Stimulated activated CD4-positive, alpha-beta T cell treated with anti-CD3 and anti-CD28 coated beads, Interleukin-15, amount 100 ng/mL, for 24 hours (primary cell): ENCODE measurements at places on chromosomes 6 and 20.

DNA sequence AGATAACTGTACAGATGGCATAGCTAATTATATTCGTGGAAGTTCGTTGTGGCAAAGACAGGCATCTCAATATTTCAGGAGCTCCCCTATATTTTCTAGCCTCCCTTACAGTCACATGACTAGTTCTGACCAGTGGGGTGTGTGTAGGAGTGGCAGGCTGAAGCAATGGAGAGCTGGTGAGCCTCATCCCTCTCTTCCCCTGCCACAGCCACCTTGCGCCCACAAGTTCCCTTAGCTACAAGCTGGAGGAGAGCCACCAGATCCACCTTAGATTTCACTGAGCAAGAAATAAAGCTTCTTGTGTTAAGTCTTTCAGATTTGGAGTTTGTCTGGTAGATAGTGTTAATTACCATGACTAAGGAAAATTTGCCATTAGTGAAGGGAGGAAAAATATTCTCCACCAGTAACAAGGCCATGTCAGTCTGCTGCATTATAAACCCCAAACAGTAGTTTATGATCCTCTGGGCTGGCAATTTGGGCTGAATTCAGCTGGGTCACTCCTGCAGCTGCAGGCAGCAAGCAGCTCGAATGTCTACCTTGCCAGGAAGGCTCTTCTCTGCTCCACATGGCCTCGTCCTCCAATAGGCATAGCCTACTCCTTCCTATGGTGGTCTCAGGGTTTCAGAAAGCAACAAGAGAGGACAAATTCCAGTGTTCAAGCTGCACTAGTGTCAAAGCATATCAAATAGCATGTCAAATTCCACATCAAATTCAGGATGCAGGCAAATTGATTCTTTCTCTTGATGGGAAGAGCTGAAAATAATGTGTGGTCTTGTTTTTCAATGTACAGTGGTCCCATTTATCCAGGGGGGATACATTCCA is 7.4 kb upstream of the RBCK1 start:
- no peak for DNase-seq

GRCh38 chr20:55500130-55500529 is 505.2 kb downstream of the CBLN4 start:
- DNase-seq: no peak

- no peak for DNase-seq
These were observed 117.9 kb downstream of the ISM1 start for GRCh38 chr20:13338999-13339411.

- DNase-seq: peak; percentile 35
These were observed 9.0 kb downstream of the UQCC2 start for GRCh38 chr6:33702345-33702977.

DNA sequence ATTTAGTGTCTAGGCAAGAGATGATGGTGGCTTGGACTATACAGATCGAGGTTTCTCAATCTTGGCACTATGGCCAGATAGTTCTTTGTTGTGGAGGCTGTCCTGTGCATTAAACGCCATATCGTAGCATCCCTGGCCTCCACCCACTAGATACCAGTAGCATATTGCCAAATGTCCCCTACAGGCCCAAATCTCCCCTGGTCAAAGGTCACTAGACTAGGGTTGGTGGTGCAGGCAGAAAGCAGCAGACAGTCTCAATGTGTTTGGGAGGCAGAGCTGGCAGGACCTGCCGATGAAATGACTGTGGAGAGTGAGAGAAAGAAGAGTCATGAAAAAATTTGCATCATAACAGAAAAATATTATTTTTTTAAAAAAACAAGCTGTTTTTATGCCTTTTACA is 63.0 kb downstream of the TRAM2 start:
- DNase-seq: no peak

DNA sequence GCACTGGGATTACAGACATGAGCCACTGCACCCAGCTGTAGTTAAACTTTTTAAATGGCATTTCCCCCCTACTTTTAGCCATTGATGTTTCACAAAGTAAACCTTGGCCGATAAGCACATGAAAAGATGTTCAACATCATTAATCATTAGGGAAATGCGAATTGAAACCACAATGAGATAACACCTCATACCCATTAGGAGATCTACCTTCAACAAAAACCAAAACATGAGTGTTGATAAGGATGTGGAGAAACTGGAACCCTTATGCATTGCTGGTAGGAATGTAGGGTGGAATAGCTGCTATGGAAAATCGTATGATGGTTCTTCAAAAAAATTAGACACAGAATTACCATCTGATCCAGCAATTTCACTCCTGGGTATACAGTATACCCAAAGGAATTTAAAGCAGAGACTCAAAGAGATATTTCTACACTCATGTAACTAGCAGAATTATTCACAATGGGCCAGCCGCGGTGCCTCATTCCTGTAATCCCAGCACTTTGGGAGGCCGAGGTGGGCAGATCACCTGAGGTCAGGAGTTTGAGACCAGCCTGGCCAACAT is 286.5 kb upstream of the JARID2 start:
- no peak for DNase-seq

GRCh38 chr6:162222521-162222920 is 505.0 kb downstream of the PRKN start:
- DNase-seq: no peak

- no peak for DNase-seq
These were observed 4.5 kb upstream of the GATA5 start for GRCh38 chr20:62480318-62480717.

DNA sequence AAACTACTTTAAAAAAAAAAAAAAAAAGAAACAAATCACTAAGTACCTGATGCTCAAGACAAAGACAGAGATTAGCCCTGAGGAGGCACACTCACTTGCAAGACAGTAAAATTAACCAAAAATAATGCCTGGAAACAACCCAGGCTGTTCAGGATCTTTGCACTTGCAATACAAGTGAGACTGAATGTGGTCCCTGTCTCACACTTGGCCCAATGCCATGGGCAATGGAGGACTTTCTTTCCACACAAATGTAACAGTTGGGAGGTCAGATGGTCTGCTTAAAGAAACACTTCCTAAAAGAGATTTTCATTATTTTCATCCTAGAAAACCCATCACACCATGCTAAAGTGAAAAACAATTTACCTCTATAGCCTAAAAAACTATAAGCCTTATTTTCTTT is 16.2 kb downstream of the STAU1 start:
- DNase-seq: no peak

GRCh38 chr6:69791065-69791471 is 5.7 kb downstream of the LMBRD1 start:
- DNase-seq: no peak

GRCh38 chr6:116411284-116411623 is 40.5 kb downstream of the DSE start:
- no peak for DNase-seq

DNA sequence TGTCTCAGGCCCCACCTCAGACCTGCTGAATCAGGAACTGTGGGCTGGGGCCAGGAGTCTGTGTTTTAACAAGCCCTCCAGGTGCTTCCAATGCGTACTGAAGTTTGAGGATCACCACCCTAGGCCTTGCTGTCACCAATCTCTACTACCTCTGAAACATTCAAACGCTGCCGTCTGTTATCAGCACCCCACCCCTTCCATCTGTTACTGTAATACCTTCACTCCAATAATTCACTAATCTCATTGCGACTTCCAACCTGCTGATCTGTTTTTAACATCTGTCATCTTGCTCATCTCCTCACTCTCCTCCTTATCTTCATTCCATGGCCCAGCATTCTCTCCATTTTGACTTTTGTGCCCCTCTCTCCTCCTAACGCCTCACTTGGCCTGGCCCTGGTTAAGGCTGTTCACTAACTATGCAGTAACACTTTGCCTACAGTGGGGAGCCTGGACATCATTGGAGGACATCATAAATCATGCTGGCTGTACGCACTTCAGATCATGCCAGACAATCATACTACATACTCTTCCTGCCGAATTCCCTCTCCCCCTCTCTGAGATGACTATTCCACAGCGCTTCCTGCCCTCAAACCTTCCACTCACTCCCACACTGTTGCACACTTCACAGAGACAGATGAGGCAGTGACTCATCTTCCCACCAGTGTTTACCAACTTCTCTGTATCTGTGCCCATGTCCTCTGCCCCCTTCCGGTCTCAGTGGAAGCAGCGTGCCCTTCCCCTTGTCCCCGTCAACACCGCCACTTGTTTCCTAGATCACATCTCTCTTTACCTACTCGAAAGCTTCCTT is 3.0 kb upstream of the GUCA1B start:
- peak; percentile 39 for DNase-seq

DNA sequence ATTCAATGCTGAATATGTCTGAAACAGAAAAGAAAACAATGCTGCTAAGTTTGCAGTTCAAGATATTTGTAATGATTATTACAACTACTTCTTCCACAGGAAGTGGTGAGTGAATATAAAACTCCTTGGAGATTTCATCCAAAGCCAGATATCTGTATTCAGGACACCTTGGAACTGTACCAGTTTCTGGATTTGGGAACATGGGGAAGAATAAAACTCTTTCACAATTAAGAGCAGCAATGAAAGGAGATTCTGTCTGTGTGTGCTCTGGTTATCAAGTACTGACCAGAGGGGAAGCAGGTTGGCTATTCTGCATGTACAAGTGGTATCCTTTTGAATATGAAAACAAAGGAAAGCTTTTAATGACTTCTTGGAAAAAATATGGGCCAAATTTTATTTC is 21.1 kb downstream of the ELOVL2 start:
- DNase-seq: no peak

DNA sequence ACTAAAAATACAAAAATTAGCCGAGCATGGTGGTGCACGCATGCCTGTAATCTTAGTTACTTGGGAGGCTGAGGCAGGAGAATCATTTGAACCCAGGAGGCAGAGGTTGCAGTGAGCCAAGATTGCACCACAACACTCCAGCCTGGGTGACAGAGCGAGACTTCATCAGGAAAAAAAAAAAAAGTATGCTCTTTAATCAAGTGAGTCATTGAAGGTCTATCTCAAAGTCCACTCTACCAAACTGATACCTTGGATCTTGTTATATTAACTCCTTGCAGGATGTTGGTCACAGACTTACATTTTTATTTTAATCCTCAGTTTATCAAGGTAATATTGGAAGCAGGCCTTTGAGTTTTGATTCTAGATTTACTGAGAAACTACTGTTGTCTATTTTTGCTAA is 348.7 kb downstream of the COL12A1 start:
- no peak for DNase-seq

- DNase-seq: no peak
These were observed 58.9 kb upstream of the IFNGR1 start for GRCh38 chr6:137277971-137278637.

DNA sequence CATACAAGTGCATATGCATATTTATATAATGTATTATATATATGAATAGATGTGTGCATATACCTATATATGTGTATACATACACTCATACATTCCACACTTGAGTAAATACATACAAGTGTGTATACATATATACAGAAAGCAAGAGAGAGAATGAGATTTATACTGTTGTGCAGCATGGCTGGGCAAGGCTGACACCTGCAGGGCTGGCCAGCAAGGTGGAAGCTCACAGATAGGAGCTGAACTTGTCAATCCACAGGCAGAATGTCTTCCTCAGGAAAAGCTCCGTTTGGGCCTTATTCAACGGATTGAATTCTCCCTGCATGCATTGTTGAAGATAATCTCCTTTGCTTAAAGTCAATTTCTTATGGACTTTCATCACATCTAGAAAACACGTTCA is 256.7 kb downstream of the ZNF217 start:
- DNase-seq: no peak

DNA sequence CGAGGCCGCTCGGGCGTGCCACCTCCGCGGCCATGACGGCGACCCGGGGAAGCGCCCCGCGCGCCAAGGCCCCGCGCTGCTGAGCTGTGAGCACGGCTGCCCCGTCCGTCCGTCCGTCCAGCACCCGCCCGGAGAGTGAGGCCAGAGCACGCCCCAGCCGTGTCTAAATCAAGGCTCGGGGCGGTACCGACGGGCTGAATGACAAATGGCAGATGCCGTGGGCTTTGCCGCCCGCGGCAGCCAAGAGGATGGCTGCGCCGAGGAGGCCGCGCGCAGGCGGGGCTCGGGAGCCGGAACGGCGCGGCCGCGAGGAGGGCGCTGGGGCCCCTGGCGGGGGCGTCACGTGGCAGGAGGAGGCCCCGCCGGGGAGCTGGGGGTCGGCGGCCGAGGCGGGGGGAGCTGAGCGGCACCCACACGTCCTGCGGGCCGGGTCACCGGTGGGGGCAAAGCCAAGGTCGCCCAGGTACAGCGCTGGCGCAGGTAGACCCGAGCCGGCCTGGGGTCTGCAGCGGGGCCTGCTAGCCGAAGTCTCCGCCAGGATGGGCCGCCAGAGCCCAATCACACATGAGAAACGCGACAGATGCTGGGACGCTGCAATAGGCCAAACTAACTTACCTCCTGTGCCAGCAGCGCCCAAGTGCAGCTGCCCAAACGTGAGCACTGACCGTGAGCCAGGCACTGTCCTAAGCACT is at the start of gene PLAGL1:
Gene PLAGL1, minus strand, starts transcription at position 140 of the 692 bp plus-strand sequence. CDS start 60,123 bp downstream, outside the sequence.
- peak; percentile 45 for DNase-seq

DNA sequence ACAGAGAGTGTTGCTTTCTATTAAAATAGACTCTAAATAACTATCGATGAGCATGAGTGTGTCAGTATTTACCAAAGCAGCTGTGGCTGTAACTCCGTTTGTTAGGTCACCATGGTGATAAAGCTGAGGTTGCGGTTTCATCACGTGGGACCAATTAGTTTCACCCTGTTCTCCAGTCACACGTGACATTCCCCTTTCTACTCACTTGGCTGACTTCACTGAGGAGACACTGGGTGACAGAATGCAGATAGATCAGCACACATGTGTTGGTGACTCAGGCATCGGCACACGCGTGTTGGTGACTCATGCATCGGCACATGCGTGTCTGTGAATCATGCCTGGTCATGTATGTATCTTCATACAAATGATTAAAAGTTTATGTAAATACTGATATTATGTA is 285.4 kb downstream of the THBS2 start:
- no peak for DNase-seq

DNA sequence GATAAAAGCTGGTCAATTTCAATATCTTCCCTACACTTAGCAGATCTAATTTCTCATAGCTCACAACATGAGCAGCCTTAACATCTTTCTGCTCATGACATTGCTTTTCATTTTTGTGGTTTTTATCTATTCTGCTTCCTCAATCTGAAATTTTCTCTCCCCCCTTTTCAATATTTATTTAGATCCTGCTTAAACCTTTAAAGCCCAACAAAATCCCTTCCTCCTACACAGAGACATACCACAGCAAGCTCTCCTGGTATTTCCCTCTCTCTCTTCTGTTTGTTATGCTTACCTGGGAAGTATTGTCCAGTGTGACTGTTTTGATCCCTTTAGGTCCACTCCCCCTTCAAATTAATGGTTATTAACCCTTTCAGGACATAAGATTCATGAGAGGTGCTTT is 582.5 kb downstream of the RFPL4B start:
- no peak for DNase-seq

GRCh38 chr20:49043000-49043399 is 3.1 kb upstream of the CSE1L start:
- no peak for DNase-seq

- no peak for DNase-seq
These were observed 25.0 kb downstream of the KCNQ5 start for GRCh38 chr6:72646604-72647485.

GRCh38 chr20:63969838-63970713 is at the start of gene ZNF512B:
Gene ZNF512B (minus strand): TSS chr20:63969930. CDS start chr20:63967950, 1,980 bp downstream.
- peak; percentile 81 for DNase-seq
